Activated CD8-positive, alpha-beta memory T cell treated with anti-CD3 and anti-CD28 coated beads, Interleukin-2, amount 10 ng/mL, durations not matched to agents 7 days and 5 days (primary cell): ENCODE measurements at places on chromosomes 12 and 14.

DNA sequence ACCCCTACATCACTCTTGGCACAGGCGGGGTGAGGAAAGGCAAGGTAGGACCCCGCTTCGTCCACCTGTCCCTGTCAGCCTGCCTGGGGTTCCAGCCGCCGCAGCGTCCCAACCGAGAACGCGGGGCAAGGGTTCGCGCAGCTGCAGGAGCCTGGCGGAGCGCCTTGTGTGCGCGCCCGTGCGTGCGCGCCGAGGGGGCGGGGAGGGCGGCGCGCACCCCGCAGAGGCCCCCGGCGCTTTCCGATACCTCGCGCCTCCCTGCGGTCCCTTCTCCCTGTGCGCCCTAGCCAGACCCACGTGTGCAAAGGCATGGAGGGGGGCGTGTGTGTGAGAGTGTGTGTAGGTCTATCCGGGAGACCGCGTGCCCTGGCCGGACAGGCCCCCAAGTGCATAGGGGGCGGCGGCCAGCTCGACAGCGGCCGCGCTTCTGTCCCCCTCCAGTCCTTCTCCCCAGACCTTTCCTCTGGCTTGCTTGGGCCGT is 122.4 kb downstream of the TSPAN9 start:
- no peak overlapping the region for H3K4me3 ChIP-seq
- no peak overlapping the region for H3K27ac ChIP-seq
- no peaks in the 10 kb centered on the region for H3K36me3 ChIP-seq
- H3K27me3 ChIP-seq = peaks cover 47% of the 10 kb centered on the region
- no peak for DNase-seq

- no peak overlapping the region for H3K27ac ChIP-seq
- H3K4me1 ChIP-seq = no peaks in the 10 kb centered on the region
- H3K4me3 ChIP-seq = no peak overlapping the region
- H3K27me3 ChIP-seq = no peaks in the 10 kb centered on the region
- H3K36me3 ChIP-seq = no peaks in the 10 kb centered on the region
These were observed 127.3 kb downstream of the CNTN1 start for GRCh38 chr12:40819436-40820108.

GRCh38 chr12:4762773-4763172 is 42.6 kb downstream of the GALNT8 start:
- DNase-seq = no peak
- H3K36me3 ChIP-seq = no peaks in the 10 kb centered on the region
- H3K4me3 ChIP-seq = no peak overlapping the region

GRCh38 chr12:55226523-55226922 is 5.7 kb downstream of the OR10A7 start:
- no peaks in the 10 kb centered on the region for H3K36me3 ChIP-seq
- H3K4me1 ChIP-seq = no peaks in the 10 kb centered on the region
- H3K4me3 ChIP-seq = no peak overlapping the region
- DNase-seq = no peak
- no peak overlapping the region for H3K27ac ChIP-seq

DNA sequence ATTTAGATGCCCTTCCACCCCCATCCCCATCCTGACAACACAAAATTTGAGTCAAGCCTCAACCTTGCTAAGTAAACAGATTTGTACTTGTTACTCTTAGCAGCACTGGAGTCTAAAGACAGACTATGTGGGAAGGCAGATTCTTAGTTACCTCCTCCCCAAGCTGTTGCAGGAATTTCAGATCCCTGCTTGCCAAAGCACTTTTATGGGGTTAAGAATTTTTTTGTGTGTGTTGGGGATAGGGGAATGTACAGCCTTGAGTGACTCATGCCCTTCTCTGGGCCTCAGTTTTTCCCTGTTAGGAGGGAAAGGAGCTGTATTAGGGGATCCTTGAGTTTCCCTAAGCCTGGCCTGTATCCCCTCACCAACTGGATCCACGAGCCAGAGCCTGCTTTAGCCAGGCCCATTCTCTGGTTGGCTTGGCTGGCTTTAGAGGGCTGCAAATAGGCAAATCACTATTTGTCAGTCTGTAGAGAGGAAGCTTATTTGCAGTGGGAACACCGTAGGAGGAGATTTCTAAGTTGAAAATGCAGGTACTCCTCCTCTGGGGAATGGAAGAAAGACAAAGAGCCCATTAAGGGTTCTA is 27.7 kb upstream of the RNU6-8 start:
- no peak overlapping the region for H3K27ac ChIP-seq
- H3K4me3 ChIP-seq = no peak overlapping the region
- DNase-seq = no peak
- H3K36me3 ChIP-seq = no peaks in the 10 kb centered on the region
- H3K4me1 ChIP-seq = peaks cover 4% of the 10 kb centered on the region

GRCh38 chr12:1504304-1504894 is 90.0 kb downstream of the FBXL14 start:
- H3K4me3 ChIP-seq = peak overlapping the region; percentile 5
- H3K36me3 ChIP-seq = no peaks in the 10 kb centered on the region
- H3K27me3 ChIP-seq = peaks cover 40% of the 10 kb centered on the region
- DNase-seq = no peak

DNA sequence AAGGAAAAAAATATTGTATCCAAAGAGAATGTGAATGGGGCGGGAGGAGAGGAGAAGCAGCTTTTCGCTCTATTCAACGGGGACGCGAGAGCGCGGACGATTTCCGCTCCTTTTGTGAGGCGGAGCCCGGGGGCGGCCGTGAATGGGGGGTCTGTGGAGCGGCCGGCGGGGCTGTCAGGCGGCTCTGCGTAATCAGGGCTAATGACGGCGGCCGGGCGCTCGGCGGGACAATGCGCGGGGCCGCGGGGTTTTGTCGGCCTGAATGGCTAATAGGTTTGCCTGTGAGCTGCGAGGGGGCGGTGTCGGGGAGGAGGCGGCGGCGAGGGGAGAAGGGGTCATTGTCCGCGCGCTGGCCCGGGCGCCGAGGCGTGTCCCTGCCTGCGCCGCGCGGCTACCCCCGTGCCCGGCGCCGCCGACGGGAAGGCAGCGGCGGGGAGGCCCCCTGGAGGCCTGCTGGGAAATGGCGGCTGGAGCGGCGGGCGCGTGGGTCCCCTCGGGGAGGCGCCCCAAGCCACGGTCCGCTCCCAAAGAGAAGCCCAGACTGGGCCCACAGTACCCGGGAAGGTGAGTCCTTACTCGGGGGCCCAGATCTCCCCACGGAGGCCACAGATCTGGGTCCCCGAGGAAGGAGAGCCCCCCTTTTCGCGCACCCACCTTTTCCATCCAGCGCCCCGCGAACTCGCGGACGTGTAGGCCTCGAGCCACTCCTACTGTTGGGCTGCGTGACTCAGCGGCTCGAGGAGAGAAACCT is 6.0 kb downstream of the SIX6 start:
- peak overlapping the region; percentile 5 for H3K4me3 ChIP-seq
- H3K36me3 ChIP-seq = peaks cover 3% of the 10 kb centered on the region
- no peak for DNase-seq
- H3K27me3 ChIP-seq = peaks cover 75% of the 10 kb centered on the region
- no peak overlapping the region for H3K27ac ChIP-seq

GRCh38 chr12:13362260-13362841 is 165.8 kb downstream of the EMP1 start:
- H3K27ac ChIP-seq = no peak overlapping the region
- no peak overlapping the region for H3K4me3 ChIP-seq
- H3K4me1 ChIP-seq = no peaks in the 10 kb centered on the region
- no peaks in the 10 kb centered on the region for H3K36me3 ChIP-seq
- peak; percentile 64 for DNase-seq
- H3K27me3 ChIP-seq = peaks cover 41% of the 10 kb centered on the region

DNA sequence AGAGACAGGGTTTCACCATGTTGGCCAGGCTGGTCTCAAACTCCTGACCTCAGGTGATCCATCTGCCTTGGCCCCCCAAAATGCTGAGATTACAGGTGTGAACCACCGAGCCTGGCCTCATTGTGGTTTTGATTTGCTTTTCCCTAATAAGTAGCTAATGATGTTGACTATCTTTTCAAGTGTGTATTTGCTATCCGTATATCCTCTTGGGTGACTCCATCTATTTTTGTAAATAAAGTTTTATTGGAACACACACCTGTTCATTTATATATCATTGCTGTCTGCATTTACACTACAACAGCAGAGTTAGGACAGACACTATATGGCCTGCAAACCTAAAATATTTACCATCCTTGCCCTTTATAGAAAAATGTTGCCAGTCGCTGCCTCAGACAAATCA is 13.7 kb upstream of the HRK start:
- peaks cover 39% of the 10 kb centered on the region for H3K27me3 ChIP-seq
- no peaks in the 10 kb centered on the region for H3K4me1 ChIP-seq
- H3K36me3 ChIP-seq = no peaks in the 10 kb centered on the region

GRCh38 chr14:74945261-74945851 is 10.0 kb downstream of the PGF start:
- no peak overlapping the region for H3K4me3 ChIP-seq
- H3K27me3 ChIP-seq = no peaks in the 10 kb centered on the region
- H3K27ac ChIP-seq = no peak overlapping the region
- DNase-seq = peak; percentile 48
- no peaks in the 10 kb centered on the region for H3K36me3 ChIP-seq
- H3K4me1 ChIP-seq = peaks cover 25% of the 10 kb centered on the region

- peak; percentile 58 for DNase-seq
- H3K36me3 ChIP-seq = peaks cover 16% of the 10 kb centered on the region
- peak overlapping the region; percentile 94 for H3K27ac ChIP-seq
- peaks cover 40% of the 10 kb centered on the region for H3K4me1 ChIP-seq
- H3K27me3 ChIP-seq = no peaks in the 10 kb centered on the region
- H3K4me3 ChIP-seq = peak overlapping the region; percentile 57
These were observed 6.8 kb upstream of the PSMA6 start for GRCh38 chr14:35285168-35286002.

DNA sequence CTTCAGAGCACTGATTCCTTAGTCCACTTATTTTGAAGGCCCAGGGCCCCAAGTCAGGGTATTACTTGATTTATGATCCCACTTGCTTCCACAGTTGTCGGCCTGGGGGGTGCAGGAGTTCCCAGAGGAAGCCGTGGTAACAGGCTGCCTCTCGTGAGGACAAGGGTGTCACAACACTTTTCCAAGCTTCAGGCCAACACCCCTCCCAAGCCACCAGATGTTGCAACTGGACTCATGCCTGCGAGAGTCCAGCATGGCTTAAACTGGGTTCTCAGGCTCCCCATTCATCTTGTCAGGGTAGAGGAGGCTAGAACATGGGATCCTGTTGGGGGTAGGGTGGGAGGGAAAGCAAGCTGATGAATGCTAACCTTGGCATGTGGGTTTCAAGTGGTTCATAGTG is 56.1 kb downstream of the BMP4 start:
- DNase-seq = no peak
- H3K27me3 ChIP-seq = no peaks in the 10 kb centered on the region
- H3K36me3 ChIP-seq = no peaks in the 10 kb centered on the region
- H3K4me1 ChIP-seq = peaks cover 2% of the 10 kb centered on the region
- H3K4me3 ChIP-seq = no peak overlapping the region
- H3K27ac ChIP-seq = no peak overlapping the region
